Effector memory CD4-positive, alpha-beta T cell (primary cell): ENCODE measurements at places on chromosomes 12 and 14.

- DNase-seq = no peak
Observed at GRCh38 chr12:1504895-1505311, 89.5 kb downstream of the FBXL14 start.

- no peak for DNase-seq
Observed at GRCh38 chr12:8948701-8949341, 624 bp downstream of the M6PR start.

DNA sequence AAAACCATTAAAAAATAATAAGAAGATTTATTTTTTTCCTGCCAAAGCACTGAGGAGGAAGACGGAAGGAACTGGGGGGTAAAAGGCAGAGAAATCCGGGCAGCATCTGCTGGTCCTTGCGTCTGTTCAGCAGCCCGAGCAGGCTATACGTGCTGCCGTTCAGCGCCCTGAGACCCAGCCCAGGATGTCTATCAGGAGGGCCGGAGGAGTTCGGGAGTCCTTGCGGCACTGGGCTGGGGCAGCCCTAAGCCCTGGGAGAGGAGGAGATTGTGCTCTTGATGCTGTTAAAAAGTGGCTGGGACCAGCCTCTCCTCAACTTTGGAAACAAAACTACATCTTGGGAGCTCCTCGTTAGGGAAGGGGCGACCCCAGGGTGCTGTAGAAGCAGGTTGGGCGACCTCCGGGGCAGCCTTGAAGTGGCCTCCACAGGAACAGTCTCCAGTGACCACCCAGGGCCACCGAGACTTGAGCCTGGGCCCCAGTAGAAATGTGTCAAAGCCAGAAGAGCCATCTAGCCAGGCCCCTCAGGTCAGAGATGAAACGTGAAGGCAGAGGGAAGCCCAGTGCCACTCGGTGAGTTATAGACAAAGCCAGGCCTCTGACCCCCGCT, 14.3 kb downstream of the PGF start:
- no peak for DNase-seq

DNA sequence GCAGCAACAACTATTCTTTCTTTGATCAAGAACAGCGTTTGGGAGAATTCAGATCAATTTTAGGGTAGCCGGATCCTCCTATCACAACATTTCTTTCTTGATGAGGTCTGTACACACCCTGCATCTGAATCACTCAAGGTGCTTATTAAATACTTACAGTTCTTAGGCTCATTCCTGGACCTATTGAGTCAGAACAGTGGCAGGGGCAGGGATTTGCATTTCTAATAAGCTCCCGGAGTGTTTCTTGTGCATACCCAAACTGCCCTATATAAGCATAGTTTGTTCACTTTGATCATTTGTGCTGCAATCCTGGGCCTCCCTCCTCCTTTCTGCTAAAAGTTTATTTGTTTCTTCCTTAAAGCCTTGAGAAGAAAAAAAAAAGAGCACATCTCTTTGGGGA, 80.5 kb upstream of the RPH3A start:
- no peak for DNase-seq

DNA sequence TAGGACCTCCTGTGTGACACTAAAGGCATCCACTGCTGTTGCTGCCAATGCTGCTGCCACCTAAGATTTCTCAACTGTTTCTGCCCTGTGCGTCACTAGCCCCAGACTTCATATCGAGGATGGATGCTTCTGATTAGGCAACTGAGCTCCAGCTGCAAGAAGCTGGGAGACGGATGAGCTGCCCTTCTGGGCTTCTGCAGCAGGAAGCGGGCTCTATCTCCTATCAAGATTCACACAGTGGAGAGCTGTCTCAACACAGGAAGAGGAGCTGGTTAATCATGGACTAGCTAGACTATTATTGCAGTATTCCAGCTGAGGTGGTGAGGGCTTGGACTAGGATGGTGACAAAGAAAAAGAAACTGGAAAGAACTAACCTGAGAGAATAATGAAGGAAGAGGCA, 59.2 kb upstream of the PELI2 start:
- no peak for DNase-seq

GRCh38 chr12:2679816-2680675, 114.7 kb upstream of the FKBP4 start:
- no peak for DNase-seq

DNA sequence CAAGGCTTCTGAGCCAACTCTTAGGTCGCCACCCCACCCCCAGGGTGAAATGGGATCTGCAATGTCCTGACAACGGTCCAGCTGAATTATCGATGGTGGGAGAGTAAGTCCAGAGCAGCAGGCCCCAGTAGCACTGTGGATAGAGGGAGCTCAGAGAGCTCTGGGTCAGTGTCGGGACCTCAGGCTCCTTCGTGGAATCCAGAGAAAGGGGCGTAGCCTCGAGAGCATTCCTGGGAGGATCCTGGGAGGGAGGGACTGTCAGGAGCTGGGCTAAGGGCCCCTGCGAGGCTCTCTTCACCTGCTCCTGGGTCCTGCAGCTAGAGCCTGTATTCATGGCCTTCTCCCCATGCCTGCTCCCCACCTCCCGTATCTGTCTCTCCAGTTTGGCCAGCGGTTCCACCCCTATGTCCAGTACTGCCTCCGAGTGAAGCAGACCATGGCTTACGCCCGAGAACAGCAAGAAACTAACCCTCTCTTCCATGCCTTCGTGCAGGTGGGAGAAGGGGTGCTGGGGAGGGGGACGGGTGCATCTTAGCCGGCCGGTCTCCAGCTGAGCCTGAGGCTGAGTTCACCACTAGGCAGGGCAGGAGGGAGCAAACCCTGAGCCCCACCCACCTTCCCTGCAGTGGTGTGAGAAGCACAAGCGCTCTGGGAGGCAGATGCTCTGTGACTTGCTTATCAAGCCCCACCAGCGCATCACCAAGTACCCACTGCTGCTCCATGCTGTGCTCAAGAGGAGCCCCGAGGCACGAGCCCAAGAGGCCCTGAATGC, 6.6 kb downstream of the PLEKHG6 start:
- DNase-seq = no peak

DNA sequence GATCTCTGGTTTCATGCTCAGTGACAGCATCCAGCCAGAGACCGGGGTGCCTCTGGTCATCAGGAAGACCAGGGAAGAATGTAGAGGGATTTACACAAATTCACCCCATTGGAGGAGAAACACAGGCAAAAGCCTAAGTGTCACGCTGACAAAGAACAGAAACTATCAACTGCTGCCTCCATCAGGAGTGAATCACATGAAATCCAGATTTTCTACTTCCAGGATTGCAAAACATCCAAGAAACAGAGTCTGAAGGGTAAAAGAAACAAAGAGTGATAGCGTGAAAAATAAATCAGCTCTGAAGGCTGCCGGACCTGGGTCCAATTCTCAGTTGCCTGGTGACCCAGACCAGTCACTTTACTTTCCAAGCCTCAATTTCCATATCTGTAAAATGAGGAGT, 136.1 kb upstream of the MAP1LC3B2 start:
- DNase-seq = no peak

- DNase-seq = no peak
Observed at GRCh38 chr14:79841433-79841832, 369.9 kb downstream of the DIO2 start.
